NCI-H345 (cell line): ENCODE measurements at places on chromosomes 11 and 22.

DNA sequence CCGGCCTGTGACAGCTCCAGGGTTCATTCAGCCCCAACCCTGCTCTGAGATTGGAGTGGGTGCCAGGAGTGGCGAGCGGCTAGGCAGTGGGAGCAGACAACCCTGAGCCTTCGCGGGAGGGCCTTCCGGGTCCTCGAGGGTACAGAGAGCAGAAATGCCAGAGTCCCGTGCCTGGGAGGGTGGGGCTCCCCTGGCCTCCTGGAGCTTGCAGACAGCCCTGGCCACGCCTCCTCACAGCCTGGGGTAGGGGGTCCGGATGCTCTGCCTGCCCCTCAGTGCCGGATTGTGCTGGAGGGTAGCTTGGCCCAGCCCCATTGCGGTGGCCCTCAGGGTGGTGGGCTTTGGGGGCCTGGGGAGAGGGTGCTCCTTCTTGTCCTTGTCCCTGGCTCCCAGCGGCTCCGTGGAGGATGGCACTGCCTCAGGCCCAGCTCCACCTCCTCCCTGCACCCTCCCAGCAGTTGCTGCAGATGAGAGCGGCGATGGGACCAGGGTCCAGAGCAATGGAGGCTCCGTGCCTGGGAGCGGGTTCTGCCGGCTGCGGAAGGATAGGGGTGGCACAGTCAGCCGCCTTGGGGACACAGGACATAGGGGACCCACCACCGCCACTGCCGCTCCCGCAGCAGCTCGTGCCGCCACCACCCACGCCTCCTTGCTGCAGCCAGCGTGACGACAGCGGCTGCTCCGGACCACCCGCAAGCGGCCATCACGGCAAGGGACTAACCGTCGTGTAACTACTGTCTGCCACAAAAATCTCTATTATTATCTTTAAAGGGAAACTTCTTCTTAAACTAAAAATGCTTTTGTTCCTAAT is 34.9 kb upstream of the OR10G7 start:
- no peak for DNase-seq

- DNase-seq: no peak
These were observed 27.8 kb upstream of the GRAMD4 start for GRCh38 chr22:46592390-46592872.

DNA sequence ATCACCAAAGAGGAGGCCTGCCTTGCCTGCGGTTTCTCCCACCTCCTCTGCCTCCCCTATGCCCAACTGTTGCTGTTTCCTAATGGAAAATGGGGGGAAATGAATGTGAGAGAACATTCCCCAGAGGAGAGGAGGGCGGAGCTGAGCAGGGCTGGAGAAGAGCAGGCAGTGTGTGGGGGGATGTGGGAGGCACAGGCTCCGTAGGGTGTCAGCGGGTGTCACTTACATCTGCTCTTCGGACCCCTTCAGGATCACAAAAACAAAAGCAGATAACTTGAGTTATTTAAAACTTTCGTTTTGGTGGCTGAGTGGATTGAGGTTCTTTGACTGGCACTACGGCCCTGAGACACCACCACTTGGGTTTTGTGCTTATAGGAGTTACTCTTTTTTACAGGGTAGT is 93.8 kb downstream of the CEP164 start:
- DNase-seq: no peak

DNA sequence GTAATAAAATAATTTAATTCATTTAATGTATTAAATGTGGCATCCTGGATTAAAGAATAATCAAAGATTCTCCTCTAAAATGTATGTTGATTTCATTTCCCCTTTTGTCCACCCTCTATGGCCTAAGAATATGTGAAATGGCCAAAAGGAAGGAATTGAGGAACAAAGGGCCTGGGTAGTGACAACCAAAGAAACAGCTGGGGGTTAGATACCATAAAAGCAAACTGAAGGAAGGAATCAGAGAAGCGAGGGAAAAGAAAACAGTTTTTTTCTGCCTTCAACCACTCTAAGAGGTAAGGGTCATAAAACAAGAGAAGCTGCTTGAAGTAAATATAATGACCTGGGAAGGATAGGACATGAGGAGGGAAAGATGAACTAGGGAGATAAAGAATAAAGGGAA is 139.3 kb downstream of the FAM76B start:
- DNase-seq: no peak

- no peak for DNase-seq
These were observed 846 bp upstream of the OAF start for GRCh38 chr11:120209746-120210625.

DNA sequence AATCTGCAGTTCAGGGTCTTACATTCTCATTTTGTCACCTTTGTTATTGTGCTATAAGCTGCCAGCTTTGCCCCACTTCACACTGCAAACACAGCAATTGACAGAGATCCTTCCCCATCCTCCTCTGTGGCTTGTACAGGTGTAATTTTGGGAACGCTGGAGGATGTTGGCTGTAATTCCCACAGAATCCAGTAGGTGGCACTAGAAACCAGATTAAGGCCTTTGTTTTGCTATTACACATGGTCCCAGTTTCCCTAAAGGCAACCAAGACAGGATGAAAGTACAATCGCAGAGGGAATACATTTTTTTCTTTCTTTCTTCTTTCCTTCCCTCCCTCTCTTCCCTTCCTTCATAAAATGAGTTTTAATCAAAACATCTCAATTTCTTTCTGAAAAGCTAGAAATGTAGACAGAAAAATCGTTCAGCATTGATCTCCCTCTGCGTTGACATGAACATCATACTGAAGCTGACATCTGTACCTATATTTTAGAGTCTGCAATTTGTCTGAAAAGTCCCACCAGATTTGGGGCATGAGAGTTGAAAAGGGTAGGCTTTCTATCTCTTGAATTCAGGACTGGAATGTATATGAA is 21.3 kb upstream of the NELL1 start:
- DNase-seq: peak; percentile 76

- no peak for DNase-seq
These were observed 1007.2 kb upstream of the RAG2 start for GRCh38 chr11:37605229-37605628.

DNA sequence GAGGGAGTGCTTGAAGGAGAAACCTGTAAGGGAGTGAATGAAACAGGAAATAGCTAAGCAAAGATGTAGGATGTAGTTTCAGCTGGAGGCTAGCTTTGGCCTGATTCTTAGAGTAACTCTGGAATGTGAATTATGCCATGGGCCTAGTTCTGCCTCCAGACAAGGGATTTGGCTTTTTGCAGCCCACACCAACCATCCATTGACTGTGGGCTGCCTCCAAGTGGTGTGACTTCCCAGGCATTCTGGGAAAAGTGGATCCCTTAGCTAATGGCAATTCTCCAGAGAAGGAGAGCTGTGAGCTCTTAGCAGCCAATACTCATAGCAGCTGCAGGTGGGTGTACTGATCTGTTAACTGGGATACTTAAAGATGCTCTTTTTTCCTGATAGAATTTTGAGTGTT is 2.0 kb upstream of the OR9I1 start:
- no peak for DNase-seq

DNA sequence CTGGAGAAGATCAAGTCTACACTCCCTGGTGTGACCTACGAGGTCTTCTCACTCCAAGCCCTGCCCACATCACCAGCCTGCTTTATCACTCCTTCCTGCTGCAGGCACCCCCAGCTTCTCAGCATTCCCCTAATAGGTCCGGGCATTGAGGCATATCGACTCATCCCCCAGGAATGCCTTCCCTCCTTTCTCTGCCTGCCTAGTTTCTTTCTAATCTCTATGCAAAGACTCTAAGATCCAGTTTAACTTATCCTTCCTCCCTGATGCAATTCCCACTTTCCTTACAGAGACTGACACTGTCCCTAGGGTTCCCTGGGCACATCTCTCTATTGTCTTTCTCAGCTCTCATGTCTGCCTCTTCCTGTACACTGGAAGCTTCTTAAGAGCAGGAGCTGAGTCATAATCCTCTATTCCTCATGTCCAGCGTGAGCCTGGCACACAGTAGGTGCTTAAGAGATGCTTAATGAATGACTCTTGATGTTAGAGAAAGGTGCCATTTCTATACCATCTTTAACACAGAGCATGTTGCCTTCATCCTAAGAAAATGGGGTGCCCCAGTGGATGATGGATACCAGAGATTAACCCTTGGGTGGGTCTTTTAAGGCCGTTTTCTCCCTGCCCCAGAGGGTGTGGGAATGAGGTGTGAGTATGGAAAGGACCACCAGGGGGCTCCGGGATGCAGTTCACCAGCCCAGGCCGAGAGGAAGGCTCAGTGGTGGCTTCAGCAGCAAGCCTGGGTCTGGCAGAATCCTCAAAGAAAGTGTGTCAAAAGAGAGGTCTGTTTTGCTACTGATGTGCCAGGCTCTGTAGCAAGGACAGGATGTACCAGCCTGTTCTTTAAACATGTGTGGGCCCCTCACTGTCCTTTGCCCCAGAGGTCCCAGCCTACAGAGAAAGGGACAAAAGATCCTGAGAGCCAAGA is 34.7 kb downstream of the PARVA start:
- DNase-seq: peak; percentile 42

- DNase-seq: no peak
These were observed 28.7 kb downstream of the AMOTL1 start for GRCh38 chr11:94796863-94797262.
